NCI-H1417 (cell line): ENCODE measurements at places on chromosomes 6 and 20.

DNA sequence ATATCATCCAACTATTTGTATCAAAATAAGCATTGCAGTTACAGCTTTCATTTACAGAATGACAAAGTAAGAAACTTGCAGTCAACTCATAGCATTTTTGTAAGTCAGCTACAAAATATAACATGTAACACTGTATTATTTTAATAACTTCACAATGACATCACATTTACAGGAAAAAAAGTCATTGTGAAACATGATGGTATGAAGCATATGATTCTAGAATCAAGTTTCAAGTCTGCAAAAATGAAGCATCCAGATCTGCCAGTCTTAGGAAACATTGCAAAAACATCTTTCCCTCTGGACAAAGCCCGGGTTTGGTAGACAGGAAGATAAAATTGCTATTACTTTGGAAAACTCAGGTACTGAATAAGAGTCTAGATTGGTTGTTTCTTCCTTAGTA is 263.9 kb upstream of the NT5E start:
- DNase-seq = no peak

DNA sequence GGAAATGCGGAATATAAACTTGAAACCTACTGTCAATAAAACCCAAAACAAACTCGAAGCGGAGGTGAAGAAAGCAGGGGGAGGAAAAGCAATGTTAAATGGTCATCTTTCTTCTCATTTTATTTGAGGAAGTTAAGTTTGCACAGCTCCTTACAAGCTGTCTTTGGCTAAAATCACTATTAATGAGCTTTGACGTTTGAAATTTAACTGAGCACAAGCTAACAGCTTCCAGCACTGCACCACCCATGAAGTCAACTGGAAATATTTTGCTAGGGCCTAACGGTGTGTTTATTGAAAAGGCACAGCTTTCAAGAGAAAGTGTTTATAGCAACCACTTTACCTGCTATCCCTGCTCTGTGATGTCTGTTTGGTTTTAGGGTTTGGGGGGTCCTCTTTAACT is 103.8 kb downstream of the PKHD1 start:
- no peak for DNase-seq

GRCh38 chr6:137832110-137832509 is 34.9 kb upstream of the TNFAIP3 start:
- no peak for DNase-seq

- no peak for DNase-seq
These were observed 371.1 kb downstream of the FARS2 start for GRCh38 chr6:5632348-5632935.

DNA sequence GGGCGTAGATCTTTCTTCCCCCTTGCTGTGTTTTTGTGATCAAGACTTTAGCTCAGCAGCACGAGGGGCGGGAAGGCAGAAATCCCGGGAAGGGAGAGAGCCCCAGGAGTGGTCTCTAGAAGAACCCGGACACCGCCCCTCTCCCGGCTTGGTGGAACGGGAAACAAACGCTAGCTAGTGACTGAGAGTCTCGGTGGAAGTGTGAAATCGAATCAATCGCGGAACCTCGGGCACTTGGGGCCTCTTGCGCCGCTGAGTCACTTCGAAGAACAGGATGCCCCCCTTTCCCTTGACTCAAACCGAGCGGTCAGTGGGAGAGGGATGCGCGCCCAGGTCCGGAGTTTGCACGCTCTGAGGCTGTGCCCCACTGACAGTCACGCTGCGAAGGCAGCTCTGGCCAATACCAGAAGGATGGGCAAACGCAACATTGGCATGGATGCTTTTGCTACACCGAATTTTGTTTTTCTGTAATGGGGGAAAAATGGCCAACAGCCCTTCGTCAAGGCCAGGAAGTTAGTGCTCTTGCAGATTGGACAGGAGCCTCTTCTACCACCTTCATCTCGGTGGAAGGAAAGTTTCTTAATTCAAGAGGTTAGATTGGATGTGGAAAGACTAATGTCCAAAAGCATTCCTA is 1.6 kb upstream of the OLIG3 start:
- no peak for DNase-seq

DNA sequence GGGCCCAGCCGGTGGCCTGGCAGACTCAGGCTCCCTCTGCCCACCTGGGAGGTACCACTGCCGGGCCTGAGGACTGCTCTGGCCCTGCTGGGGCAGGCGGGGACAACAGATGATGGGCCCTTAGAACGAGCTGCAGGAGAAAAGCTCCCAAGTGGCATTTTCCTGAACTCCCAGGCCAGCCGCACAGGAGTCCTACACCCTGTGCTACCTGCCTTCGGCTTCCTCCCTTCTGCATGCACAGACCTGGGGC is 41.3 kb downstream of the DSTN start:
- no peak for DNase-seq

GRCh38 chr20:60748086-60748485 is 504.0 kb upstream of the CDH4 start:
- DNase-seq = no peak

GRCh38 chr6:70150521-70150920 is 152.4 kb downstream of the COL9A1 start:
- DNase-seq = no peak

DNA sequence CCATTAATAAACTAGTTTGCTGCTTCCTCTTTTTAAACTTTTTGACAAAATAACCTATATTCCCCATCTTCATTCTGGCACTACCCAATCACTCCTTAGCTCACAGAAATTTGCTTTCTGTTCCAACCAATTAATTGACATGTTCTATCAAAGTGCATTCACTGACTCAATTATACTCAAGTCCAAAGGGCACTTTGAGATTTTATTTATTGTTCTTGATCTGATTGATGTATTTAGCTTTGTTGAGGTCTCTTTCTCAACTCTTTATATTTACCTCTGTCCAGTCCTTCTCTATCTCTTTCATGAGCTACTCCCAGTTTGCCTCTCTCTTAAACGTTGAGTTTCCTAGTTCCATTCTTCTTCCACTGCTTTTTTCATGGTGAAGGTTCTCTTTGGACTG is 104.4 kb upstream of the TENT5A start:
- DNase-seq = no peak

DNA sequence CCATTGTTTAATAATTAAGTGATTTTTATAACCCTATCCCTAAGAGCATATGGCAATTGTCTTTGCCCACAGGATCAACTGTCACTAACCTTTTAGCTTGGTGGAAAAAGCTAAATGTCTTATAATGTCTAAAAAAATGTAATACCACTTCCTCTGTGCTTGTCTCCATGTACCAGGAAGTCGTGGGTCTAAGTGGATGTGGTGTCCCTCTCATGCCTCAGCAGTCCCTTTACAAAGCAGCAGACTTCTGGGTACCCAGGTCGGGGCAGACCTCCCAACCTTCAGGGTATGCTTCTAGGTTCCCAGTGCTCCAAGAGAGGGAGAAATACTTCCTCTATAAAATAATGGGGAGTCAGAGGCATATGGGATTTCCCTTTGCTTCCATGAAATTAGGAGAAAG is 74.7 kb downstream of the ZHX3 start:
- DNase-seq = no peak
